ENCODE measurements at places on chromosomes 7 and 10. TPM values are rescaled to one million over a fixed set of nuclear protein-coding genes. Genes with fewer than 3 reads are reported as not detected.

- DNase-seq: peak; percentile 13
Measured at GRCh38 chr7:97971120-97971989, 18.6 kb downstream of the OCM2 start.

- DNase-seq: no peak
Measured at GRCh38 chr10:35274498-35275060, 61.7 kb upstream of the CCNY start.

- DNase-seq: no peak
Measured at GRCh38 chr10:128411643-128412042, 285.4 kb upstream of the MKI67 start.

DNA sequence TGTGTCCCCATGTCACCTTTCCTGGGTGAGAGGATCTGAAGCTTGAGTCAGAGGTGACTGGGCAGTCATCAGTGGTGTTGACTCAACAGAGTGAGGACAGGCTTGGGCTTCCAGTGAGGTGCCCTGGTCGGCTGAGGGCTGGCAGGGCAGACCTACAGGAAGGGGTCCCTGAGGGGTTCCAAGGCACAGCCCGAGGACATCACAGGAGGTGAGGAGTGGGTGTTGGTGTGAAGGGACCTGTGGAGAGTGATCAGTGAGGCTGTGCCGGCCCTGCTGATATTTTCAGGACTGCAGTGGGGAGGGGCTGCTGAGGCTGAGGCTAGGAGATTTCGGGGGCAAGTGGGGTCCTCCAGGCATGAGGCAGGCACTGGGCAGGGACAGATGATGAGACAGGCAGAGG, 545.5 kb downstream of the TCERG1L start:
- no peak for DNase-seq

GRCh38 chr10:9068003-9068402, 1013.5 kb downstream of the GATA3 start:
- no peak for DNase-seq

- peak; percentile 38 for DNase-seq
Measured at GRCh38 chr10:68562661-68563570, 2.8 kb downstream of the TET1 start.

DNA sequence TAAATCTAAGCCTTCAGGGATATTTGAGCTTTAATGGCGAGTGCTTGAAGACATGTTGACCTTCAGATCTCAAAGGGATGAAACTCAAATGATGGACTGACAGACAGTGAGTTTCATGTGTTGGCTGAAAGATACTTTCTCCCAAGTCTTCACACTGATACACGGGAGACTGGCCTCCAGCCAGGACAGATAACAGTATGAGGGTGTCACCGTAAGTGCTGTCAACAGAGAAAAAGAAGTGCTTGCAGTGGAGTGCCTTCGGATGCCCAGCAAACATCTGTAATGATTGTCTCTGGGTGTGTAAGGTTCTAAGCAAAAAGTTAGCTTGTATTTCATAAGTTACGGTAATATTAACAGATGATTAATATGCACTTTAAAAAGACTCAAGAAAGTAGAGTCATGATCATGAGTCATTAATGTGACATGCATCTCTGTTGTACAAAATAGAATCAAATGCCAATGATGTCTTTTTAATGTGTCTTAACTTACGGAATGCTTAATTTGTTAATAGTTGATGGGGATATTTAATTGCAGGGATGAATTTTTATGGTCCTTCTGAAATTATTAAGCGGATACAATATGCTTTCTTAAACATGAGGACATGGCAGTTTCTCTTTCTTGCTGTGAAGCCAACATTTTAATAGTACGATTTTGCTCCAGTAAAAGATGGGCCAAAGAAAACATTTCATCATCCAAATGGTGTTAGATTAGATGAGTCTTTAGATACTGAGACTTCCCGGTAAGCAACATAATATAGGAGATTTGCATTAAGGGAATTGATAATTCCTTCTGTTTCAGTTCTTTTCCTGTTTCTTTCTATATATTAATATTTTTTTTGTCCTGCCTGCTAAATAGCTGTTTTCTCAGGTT, 292.5 kb downstream of the GALNT17 start:
- DNase-seq: no peak

DNA sequence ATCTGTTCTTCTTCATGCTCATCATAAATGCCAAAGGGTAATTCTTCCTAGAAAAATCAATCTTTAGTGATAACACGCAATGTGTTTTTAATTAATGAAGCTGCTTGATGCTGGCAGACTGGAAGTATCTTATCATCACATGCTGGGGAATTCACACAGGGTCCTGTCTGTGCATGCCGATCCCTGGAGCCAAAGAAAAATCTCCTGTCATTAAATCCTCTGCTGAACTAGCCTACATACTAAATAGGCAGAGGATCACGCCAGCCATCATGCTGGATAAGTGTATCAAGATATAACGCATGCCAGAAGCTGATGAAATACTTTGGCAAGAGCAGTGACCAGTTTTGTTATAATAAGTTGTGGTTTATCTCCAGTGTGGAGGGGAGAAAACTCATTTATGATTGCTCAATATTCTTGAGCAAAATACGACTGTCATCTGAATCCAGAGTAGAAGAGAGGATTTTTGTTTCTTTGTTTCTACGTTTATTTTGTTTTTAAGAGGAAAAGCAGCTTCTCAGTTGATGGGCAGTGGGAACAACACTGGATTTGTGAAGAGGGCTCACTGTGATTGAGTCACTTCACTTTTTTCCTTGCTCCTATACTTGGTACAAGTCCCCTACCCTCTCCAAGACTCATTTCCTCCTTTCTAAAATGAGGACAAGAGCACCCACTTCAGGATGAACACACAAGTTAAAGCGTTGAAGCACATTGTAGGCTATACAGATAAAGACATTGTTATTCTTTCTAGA, 649.1 kb downstream of the TNS3 start:
- no peak for DNase-seq

DNA sequence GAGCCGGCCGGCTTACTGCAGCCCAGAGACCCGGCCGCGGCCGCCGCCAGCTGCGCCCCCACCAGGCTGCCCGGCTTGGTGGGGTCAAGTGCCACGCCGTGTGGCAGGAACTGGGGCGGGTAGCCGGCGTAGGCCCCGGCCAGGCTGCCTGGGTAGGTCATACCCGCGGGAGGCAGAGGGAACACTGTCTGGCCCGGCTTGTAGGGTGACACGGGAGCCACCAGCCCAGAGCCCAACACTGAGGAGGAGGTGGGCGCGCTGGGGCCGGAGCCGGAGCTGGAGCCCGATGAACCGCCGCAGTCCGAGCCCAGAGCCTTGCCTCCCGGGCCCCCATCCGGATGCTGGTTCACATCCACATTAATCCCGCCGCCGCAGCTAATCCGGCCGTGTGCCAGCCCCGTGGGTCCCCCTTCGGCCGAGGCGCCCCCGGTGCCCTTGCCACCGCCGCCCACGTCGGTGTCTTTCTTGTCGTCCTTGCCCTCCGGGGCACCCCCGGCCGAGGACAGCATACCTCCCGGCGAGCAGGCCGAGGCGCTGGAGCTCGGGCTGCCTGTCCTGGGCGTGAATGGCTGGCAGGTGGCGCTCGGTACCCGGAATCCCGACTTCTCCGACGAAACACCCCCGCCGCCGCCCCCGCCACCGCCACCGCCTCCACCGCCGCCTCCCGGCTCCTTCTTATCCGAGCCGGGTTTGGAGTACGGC, 2.0 kb downstream of the ZNF503 start:
- DNase-seq: no peak

GRCh38 chr10:34716958-34717357, 98.1 kb downstream of the PARD3 start:
- DNase-seq: no peak

DNA sequence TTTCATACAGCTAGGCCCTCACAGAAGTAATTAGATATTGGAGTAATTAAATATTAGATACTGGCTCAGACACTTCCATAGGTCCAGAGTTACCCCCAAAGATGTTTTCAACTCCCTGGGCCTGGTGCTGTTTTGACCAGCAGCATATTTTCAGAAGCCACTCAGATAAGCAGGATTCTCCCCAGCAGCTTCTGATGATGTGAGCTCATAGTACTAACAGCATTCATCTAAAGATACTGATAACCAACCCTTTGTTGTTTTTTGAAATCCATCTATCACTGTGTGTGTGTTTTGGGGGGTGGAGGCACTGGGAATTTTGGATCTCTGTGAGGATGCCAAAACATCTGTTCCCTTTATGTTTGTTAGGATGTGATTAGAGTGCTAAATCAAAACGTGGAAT, 52.7 kb downstream of the VPS50 start:
- DNase-seq: no peak

- no peak for DNase-seq
Measured at GRCh38 chr7:101905203-101905865, 87.9 kb downstream of the CUX1 start.

DNA sequence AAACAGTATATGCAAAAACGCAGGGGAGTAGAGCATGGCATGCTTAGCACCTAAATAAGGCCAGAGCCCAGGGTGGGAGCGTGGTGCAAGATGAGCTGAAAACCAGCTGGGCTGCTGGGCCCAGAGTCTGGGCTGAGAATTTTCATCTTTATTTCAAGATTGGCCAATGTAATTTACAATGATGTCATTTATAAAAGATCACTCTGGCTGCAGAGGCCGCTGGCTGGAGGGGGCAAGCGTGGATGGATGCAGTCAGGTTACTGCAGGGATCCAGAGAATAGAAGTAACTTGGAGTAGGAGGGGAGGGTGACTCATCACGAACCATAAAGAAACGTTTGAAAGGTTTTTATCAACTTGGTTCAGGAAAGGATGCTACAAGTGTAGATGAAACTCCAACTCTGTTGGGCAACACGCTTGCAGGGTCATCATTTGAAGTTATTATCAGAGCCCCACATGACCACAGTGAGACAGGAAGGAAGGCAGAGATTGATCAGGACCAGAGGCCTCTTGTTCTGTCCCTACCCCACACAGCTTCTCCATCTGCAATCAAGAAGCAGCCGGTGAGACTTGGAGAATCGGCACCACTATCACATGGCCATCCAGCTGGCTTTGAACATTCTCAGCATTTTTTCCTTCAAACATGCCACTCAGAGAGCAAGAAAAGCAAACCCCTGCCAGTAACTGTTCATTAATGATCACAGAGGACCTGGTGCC, 49.2 kb downstream of the ODAD2 start:
- DNase-seq: no peak

DNA sequence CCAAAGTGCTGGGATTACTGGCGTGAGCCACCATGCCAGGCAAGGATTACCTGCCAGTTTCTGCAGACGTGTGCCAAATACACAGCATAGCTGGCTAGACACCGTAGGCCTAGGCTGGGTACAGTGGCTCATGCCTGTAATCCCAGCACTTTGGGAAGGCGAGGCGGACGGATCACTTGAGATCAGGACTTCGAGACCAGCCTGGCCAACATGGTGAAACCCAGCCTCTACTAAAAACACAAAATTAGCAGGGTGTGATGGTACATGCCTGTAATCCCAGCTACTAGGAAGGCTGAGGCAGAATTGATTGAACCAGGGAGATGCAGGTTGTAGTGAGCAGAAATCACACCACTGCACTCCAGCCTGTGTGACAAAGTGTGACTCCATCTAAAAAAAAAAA, 868 bp downstream of the RFC2 start:
- DNase-seq: no peak

- DNase-seq: no peak
Measured at GRCh38 chr7:158963771-158964241, 107.4 kb downstream of the DYNC2I1 start.

DNA sequence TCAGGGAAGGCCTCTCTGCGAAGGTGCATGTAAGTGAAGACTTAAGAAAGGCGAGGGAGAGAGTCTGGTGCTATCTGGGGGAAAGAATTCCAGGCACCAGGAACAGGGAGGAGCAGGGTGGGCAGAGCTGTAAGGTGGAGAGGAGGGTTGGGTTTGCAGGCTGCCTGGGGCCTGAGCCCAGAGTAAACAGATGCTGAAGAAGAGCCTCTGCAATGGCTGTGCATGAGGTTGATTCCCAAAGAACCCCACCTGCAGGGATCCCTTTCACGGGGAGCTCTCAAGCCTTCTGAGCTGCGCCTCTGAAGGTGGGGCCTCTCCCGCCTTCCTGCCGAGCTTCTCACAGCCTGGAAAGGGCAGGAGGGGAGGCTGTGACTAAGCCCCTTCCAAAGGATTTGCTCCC, 115.1 kb downstream of the RNF216 start:
- no peak for DNase-seq

DNA sequence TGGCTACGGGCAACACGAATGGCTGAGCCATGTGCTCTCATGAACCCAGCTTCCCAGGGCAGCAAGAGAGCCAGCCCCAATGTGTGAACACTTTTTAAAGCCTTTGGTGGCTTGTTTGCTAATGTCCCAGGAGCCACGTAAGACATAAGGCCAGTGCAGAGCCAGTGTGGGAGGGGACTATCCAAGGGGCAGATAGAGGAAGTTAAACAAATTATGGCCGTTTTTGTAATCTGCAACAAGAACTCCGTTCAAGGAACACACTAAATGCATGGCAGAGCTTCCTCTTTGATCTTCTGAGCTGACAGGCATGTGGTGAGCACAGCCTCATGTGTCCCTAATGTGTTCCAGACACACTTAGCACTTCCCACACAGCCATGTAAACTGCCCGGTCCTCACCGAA, 133.3 kb downstream of the TEX36 start:
- DNase-seq: no peak

GRCh38 chr7:25777969-25778708, 373.9 kb upstream of the NFE2L3 start:
- no peak for DNase-seq

DNA sequence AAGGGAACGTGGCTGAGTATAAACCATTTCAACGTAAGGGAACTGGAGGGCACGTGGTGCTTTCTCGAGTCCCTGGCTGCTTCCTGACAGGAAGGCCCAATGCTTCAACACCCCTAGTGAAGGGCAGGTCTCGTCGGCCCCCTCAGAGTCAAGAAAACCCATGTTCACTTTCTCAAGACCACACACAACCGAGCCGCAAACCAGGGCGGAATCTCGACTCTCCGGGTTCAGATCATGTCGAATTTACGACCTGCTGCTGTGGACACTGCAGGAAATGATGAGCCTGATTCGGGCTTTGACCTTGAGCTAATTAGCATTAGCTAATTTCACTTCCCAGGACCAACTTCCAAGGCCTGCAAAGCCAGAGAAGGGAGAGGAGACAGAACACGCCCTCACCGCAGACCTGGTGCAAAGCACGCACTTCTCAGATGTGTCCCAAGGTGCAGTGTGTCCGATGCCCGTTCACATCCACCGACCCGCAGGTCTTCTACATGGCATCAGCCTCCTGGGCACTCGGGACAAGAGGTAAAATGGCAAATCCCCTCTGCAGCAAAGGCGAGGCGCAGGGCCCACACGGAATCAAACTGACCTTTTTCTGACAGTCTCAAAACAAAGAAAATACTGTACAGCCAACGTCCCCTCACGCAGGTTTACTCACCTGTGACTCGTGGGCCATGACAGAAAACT, 94.7 kb downstream of the DIP2C start:
- DNase-seq: no peak

- no peak for DNase-seq
Measured at GRCh38 chr7:116742641-116743040, 70.6 kb downstream of the MET start.

The PLAC9 gene
- polyA plus RNA-seq: 17.8 TPM

The FAM25G gene
- polyA plus RNA-seq: not detected

The TSPAN33 gene
- polyA plus RNA-seq: 9.6 TPM

The POU6F2 gene
- 0.19 TPM for polyA plus RNA-seq

The MDFIC gene
- polyA plus RNA-seq: 14.2 TPM

The SPDYE16 gene
- polyA plus RNA-seq: 1.2 TPM

The ARPC1A gene
- polyA plus RNA-seq: 188 TPM

The ABHD11 gene
- polyA plus RNA-seq: 46.1 TPM

The FRMPD2 gene
- polyA plus RNA-seq: 0.06 TPM

All from large intestine (tissue), 12 donors.